ENCODE measurements at places on chromosomes 5 and 9.

- DNase-seq: peak; percentile 92
Observed at GRCh38 chr5:72248410-72248981, 71.5 kb downstream of the MRPS27 start.

DNA sequence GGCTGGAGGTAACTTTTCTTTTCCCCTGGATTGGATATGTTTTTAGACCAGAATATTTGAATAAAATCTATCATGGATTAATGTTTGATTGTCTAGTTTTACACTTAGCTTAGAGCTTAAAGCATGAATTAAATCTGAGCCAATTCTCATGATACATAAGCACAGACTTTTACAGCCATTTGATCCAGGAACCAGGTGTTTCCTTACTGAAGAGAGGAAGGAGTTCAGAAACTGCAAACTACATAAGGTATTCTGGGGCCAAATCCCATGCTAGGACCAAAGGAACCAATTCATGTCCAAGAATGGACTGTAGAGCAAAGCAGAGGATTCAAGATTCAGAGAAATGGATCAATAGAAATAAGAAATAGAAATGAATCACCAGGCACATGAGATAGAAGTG is 360.4 kb upstream of the ZNF608 start:
- peak; percentile 67 for DNase-seq

DNA sequence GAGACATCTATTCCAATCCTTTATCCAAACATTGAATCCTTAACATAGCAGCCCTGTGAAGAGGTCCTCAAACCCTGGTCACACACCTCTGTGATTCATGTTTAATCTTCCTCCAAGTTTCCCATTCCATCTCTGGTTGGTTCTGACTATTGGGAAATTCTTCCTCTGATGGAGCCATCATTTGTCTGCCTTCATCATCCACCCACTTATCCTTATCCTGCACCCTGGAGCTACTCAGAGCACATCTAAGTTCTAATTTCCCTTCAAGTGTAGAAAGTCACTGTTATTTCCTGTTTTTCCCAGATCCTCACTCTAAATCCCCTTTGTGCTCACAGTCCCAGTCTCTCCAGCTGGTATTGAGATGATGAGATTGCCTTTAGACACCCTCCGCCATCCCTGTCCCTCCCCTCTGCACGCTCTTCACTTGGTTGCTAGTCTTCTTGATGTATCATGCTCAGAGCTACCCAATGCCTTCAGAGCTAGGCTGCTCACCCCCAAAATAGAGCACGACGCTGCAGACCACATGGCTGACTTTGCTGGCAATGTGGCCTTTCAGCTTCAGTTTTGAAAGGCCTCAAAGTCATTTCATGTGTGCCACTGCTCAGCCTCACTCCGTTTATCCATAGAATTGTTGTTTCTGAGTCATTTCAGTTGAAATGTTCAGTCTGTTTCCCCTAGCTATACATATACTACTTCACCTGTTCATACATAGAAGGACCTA is 154.3 kb downstream of the PALM2AKAP2 start:
- peak; percentile 52 for DNase-seq

DNA sequence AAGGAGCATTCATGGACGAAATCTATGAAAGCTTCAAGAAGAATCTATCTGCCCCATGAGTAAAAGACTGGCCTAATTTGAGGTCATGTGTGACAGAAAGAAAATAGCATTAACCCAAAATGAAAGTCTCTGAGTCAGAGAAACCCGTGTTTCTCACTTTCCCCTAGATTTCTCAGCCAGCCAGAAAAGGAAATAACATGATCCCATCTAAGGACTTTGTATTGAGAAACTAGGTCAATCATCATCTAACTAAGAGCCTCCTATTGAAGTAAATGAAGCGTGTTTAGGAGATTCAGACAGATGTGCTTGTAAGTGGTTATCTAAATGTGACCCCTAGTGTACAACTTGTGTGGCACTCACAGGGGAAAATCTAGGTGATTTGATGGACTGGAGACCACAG is 77.3 kb upstream of the ZNF366 start:
- peak; percentile 53 for DNase-seq

DNA sequence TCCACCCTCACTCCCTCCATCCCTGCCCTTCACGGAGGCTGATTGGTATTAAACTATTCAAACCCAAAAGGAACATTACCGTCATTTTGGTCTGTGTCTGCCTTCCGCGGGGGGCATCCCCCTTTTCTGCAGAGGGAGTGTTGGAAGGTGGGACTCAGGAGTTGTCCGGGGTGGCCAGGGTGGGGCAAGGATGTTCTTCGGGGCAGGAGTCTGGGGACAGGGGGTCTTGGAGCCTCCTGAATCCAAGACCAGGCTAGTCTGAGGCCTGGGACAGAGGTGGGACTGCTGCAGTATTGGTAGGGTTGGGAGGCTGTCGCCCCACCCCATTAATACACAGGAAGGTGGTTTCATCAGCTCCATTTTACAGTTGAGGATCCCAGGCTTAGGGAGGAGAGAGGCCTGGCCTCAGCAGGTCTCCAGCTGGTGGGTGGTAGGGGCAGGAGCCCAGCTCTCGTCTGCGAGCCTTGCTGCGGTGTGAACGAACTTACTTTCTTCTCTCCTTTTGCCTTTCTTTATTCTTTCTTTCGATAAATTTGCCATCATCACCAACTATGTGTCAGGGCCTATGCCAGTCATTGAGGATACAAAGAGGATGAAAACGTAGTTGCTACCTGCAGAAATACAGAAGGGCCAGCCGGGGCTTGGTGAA is 33.8 kb downstream of the DAB2IP start:
- DNase-seq: no peak

- DNase-seq: no peak
Observed at GRCh38 chr5:67941614-67942401, 273.7 kb upstream of the PIK3R1 start.

- DNase-seq: peak; percentile 89
Observed at GRCh38 chr9:94157050-94157801, 73.0 kb downstream of the PTPDC1 start.

DNA sequence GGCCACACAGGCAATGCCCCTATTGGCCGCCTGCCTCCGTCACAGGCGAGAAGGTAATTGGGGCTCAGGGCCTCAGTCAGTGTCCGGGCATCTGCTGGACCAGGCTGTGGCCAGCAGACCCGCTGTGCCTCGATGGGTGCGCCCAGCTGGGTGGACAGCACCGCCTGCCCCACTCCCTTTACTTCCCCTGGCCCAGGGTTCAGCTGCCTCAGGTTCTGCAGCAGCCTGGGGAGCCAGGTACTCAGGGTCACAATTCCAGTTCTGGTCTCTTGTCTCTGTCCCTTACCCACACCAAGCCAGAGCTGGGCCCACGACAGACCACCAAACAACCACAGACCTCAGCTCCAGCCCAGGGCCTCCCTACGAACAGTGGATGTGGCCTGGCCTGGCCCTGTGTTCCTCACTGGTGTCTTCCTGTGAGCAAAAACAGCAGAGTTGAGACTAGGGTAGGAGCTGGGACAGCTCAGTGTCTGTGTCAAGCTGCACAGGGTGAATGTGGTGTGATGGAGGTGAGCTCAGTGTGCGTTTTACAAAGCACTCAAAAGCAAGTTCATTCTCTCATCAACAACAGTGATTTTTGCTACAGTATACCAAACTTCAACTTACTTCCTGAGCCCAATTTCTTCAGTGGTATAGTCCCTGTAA is 33.4 kb upstream of the SUSD3 start:
- DNase-seq: no peak

DNA sequence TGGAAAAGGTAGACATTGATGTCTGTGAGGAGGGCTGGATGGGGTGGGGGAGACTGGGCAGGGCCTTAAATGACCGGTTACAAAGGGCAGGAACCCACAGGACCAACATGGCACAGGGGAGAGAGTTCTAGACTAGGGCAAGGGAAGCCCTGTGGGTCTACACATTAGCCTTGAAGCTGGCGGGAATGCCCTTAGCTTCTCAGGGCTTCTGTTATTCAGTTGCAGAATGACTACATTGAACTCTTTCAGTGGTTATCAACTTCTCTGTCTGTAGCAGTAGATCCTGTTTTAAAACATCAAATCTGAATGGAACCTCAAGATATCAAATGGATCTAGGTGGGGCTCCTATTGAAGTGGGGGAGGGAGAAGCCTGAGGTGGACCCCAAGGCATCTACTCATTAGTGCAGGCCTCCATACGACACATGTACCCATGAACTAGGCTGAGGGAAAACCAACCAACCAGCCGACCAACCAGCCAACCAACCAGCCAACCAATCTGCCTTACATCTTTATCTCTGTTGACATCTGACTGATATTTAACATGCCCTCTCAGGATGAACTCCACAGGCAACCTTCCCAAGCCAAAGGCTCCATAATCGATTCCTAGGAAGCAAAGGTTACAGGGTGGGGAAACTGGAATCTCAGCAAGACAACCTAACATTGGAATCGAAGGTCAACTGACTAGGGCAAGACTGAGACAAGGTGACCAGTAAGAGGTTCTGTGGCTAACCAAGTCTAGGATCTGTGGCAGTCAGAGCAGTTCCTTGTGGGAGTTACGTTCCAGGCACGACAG is 48.3 kb downstream of the DAP start:
- DNase-seq: no peak

Data from lung microvascular endothelial cell (primary cell).